ENCODE measurements at places on chromosomes 7 and 10.
A peak's percentile ranks its signal among the peaks of the same experiment; 100 is the strongest.

GRCh38 chr7:22200777-22201176 is 156.2 kb downstream of the RAPGEF5 start:
- DNase-seq = no peak

DNA sequence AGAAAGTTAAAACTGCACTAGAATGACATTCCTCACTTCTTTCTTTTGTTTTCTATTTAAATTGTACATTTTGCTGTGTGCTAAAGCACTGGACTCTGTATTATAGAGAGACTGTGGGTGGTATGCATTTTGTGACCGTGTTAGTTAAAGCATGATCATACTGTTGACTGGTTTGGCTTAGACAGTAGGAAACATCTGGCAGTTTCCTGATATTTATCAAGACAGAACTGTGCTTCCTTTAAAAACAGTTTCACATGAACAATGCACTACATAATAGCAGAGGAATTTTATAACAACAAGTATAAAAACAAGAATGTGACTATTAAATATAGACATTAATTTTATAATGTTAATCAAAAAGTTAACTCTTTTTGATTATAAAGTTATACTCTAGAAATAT is 23.1 kb downstream of the GNG11 start:
- no peak for DNase-seq

GRCh38 chr7:29091715-29092114 is 54.6 kb downstream of the CPVL start:
- DNase-seq = no peak

- DNase-seq = peak; percentile 77
Observed at GRCh38 chr7:99137411-99138180, 6.3 kb downstream of the SMURF1 start.

- DNase-seq = no peak
Observed at GRCh38 chr7:22676385-22676784, 50.6 kb upstream of the IL6 start.

DNA sequence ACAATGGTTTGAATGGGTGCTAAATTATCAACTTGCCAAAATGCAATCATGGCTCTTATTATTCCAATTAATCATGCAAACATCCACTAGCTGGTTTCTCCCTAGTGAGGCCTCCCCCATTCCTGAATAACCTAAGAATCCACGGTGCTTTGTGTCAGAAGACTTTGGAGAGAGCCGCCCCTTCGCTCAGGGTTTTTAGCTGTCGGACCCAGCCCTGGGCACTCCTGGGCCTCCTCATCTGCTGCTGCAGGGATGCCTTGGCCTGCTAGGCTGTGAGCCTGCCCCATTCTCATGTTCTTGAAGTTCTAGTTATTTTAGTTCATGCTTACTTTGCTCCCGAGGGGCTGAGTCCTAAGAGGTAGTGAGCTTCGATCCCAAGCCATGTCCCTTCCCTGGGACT is 34.1 kb upstream of the SFRP5 start:
- DNase-seq = no peak

GRCh38 chr10:97490592-97490991 is 7.6 kb downstream of the MMS19 start:
- no peak for DNase-seq

- no peak for DNase-seq
Observed at GRCh38 chr10:72981882-72982529, 27.4 kb upstream of the PLA2G12B start.

- DNase-seq = no peak
Observed at GRCh38 chr7:82172017-82172416, 271.6 kb downstream of the CACNA2D1 start.

DNA sequence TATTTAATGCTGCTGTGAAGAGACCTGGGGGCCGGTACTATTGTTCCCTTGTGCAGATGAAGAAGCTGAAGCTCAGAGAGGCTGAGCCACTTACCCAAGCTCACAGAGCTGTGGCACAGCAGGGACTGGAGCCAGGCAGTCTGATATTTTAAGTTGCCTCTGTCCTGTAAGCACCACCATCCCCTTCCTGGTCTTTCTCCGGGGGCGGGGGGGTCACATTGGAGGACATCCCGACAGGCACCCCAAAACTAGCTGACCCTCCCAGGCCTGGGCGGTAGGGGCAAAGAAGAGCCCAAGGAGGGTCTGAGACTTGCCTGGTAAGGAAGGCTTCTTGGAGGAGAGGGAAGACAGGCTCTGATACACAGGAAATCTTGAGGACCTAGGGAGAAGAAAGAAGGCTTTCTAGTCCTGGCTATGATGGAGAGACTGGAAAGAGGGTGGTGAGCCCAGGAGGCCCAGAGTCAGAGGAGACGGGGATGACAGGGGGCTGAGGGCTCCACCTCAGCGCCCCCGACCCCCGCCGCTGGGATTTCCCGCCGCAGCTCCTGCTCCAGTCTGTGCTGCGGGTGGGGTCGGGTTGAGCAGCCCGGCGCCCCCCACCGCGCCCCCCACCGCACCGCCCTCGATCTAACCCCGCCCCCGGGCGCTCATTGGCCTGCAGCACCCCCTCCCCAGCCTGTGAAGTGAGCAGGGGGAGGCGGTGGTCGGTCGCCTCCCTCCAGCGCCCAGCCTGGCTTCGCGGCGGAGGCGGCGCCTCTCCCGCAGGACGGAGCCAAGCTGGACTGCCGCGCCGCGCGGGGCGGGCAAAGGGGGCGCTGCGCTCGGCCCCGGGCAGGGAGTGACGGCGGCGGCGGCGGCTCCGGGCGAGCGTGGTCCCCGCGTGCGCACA is at the start of gene ADCYAP1R1:
TSS of gene ADCYAP1R1 (plus strand) at position 711 of the 889 bp plus-strand sequence. CDS start 10,957 bp downstream, outside the sequence.
- peak; percentile 56 for DNase-seq

GRCh38 chr7:33076737-33077136 is 14.2 kb upstream of the NT5C3A start:
- no peak for DNase-seq

DNA sequence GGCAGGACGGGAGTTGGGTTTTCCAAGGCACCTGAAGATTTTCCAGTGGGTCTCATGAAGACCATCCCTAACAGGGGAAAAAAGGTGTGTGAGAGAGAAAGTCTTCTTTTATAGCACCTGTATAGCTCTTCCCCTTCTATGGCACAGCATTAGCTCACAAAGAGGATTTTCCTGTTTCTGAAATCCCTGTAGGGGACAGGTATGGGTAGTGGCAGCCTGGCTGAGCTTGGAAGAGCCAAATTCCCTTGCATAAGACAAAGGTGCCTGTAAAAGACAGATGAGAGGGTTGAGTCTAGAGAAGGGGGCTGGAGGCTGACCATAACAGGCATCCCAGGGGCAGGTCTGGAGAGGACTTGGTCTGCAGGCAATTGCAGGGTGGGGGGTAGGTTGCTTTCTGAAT is 63.7 kb downstream of the COL13A1 start:
- DNase-seq = no peak

DNA sequence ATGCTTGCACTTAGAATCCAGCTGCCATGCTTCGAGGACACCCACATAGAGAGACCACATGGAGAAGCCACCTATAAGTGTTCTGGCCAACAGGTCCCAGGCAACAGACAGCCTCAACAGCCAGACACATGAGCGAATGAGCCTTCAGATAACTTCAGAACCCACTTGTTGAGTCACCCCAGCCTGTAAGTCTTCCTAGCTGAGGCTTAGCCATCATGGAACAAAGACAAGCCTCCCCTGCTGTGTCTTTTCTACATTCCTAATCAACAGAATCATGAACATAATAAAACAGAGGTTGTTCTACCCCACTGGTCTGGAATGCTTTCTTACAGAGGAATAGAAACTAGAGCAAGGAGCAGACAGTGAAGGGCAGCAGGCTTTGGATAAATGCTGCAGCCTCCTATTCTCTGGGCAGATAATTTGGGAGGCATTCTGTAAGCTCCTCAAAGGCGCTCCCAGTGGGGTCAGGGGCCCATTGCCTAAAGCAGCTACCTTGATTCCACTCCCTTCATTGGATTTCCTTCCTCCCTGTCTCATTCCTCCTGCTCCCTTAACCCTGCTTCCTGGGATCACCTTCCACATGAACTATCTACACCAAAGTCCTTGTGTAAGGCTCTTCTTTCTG is 4.6 kb downstream of the TLL2 start:
- no peak for DNase-seq

- peak; percentile 38 for DNase-seq
Observed at GRCh38 chr10:121624836-121625486, 26.7 kb upstream of the FGFR2 start.

GRCh38 chr7:35993676-35994606 is 159.1 kb upstream of the EEPD1 start:
- no peak for DNase-seq

DNA sequence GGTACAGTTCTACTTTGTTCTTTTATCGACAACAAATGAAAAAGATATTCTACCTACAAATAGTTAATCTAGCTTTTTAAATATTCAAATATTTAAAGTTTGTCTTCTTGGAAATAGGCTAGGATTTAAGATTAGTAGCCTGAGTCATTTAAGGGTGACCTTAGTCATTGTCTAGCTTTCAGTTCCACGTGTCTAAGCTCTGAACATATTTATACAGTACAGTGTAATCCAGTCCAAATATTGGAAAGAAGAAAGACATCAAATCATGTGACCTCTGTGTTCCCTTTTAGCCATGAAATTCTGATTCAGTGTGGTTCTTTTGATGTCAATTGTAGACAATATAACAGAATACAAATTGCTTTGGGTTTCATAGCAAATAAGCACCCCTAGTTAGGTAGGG is 121.1 kb downstream of the MALRD1 start:
- no peak for DNase-seq

GRCh38 chr7:605661-606450 is 86.2 kb upstream of the PDGFA start:
- DNase-seq = no peak

DNA sequence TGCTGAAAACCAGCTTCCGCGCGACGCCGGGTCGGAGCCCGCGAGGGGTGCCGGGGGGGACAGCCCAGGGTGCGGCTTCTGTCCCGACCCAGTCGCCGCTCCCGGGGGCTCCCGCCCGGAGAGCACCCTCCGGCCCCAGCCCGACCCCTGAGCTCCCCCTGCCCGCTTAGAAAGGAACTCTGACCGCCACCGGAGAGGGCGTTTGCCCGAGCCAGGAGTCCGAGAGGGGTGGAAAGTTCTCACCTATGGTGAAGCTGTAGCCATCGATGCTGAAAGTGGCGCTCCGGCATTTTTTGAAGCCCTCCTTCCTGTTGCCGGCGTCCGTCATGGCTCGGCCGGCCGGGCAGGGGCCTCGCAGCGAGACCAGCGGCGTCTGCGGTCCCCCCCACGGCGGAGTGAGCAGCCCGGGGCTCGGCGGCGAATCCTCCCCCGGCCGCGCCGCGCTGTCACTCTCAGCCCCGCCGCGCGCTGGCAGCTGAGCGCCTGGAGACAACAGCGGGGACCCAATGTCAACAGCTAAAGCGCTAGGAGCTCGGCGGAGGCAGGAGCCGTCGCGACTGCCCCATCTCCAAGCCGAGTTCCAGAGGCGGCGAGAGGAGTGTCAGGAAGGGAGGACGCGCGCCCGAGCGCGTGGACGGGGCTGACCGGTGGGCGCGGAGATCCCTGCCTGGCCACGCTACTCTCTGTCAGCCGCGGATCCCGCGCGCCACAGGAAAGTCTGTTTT is 191.6 kb downstream of the LSM5 start:
- no peak for DNase-seq

Measured in umbilical cord (tissue), 2 donors.